ENCODE measurements at places on chromosomes 11 and 22.

GRCh38 chr11:130624971-130625544, 176.6 kb downstream of the ADAMTS15 start:
- no peak for DNase-seq

DNA sequence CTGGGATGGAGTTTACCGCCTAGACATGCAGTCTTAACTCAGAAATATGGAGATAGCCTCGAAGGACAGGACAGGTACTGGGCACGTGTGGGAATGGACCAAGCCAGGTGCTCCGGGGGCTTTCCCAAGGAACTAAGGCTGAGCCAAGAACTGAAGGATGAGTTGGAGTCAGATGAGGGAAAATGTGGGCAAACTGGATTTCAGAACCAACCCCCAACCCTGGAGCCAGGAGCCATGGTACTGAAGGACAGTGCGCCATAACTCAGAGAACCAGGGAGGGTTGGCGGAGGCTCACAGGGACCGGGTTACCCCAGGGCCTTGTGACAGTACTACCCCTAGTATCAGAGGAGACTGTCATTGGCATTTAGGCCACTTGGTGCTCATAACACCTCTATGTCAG, 2.5 kb upstream of the MIF start:
- no peak for DNase-seq

DNA sequence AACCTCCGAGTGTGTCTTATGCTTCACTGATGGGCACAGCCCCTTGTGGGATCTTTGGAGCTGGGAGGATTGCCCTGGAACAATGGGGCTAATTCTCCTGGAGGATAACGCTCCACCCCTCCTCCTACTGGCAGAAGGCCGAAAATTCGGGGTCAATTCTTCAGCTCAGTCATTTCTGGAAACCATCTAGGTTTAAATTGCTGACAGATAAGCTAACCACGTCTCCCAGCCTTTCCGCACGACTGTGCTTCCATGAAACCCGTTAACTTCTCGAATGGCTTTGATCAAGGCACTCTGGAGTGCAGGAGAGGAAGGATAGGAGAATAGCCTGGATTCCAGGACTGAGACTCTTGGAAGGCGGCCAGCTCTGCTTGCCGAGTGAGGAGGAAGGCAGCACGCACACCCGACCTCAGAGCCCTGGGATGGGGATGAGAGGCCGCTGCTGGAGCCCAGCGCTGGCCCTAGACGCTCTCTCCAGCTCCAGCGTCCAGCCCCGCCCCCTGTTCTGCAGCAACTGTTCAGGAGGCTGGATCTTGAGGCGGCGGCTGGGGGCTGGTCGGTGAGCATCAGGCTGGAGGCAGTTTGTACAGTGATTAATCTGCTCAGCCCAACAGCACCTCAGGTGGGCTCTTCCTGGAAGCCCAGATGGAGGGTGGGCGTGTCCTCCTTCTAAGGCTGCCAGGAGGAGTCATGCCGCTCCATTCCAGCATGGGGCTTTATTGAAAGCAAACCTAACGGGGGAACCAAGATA, 176.7 kb upstream of the NCAM1 start:
- no peak for DNase-seq

DNA sequence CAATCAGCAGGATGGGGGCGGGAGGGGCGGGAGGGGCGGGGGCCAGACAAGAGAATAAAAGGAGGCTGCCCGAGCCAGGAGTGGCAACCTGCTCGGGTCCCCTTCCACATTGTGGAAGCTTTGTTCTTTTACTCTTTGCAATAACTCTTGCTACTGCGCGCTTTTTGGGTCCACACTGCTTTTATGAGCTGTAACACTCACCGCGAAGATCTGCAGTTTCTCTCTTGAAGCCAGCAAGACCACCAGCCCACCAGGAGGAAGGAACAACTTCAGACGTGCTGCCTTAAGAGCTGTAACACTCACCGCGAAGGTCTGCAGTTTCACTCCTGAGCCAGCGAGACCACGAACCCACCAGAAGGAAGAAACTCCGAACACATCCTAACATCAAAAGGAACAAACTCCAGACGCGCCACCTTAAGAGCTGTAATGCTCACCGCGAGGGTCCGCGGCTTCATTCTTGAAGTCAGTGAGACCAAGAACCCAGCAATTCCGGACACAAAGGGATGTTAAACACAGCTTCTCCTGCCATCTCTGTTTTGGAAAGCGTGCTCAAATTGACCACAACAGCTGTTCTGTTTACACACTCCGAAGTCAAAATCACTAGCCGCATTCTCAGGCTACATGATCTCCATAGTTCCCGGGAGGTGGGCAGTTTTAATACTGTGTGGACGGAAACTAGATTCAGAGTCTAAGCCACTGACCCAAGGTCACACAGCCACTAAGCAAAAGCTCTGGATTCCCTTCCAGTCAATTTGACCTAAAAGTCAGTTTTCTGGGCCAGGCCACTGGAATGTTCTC, 11.9 kb downstream of the PLAAT2 start:
- no peak for DNase-seq

DNA sequence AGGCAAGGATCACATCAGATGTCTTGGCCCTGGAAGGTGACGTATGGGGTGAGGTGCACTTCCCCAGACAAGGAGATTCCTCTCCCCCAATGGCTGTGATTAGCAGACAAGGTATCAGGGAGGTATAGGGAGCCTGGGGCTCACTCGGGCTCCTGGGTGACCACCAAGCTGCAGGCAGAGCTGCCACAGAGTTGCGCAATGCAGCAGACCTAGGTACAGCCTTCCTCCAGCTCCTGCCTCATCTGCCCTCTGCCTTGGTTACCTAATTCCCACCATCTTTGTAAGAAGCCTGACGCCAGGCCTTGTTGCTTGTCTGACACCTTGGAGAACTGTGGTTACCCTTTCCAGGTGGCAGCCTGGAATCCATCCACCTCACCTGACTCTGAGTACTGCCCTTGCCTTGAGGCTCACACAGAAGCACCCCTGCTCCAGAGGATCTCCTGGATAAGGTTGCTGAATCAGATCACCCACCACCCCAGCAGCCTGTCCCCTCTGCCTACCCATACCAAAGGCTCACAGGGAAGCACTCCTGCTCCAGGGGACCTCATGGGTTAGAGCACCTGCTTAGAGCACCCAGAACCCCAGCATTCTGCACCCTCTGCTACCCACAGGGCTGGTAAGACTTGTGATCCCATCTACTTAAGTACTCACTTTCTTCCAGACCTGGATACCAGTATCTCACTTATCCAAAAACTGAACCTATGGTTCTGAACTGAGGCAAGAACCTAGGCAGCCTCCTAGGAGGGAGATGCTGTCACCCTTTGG, 40.4 kb downstream of the GAB4 start:
- DNase-seq, result no peak

GRCh38 chr22:27730641-27731433, 70.7 kb downstream of the MN1 start:
- no peak for DNase-seq

- no peak for DNase-seq
Measured at GRCh38 chr11:12235553-12235946, 125.2 kb downstream of the MICAL2 start.

DNA sequence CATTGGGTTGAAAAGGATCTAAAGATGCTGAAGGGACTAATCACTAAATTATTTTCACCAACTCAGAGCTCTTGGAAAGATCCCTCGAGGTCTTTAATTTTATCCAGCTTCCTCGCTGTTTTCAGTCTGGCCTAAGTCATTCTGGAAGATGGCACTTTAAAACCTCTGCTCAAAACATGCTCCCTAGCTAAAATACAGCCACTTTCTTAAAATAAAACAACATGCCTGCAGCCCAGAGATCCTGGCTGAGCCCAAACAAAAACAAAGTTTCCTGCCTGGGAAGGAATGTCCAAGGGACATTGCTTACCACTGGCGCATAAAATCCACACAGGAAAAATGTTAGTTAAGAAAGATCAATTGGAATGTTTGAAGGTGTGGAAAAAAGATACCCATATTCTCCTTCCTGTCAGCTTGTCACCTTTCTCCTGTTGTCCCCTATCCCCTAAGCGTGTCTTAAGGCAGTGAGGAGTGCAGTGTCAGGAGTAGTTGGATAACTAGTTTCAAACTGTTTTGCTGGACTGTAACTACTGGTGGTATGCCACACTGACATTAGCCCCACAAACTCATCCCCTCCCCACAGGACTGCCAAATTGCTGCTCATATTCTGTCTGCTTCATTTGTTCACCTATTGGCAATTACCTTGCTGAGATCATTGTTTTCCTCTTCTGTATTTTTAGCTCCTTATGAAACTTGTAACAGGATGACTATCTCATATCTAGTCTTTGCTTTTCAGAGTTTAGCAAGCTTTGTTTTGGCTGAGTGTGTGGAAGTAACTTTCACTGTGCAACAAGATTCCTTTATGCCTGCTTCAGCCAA, 108.3 kb upstream of the SESN3 start:
- DNase-seq, result no peak

DNA sequence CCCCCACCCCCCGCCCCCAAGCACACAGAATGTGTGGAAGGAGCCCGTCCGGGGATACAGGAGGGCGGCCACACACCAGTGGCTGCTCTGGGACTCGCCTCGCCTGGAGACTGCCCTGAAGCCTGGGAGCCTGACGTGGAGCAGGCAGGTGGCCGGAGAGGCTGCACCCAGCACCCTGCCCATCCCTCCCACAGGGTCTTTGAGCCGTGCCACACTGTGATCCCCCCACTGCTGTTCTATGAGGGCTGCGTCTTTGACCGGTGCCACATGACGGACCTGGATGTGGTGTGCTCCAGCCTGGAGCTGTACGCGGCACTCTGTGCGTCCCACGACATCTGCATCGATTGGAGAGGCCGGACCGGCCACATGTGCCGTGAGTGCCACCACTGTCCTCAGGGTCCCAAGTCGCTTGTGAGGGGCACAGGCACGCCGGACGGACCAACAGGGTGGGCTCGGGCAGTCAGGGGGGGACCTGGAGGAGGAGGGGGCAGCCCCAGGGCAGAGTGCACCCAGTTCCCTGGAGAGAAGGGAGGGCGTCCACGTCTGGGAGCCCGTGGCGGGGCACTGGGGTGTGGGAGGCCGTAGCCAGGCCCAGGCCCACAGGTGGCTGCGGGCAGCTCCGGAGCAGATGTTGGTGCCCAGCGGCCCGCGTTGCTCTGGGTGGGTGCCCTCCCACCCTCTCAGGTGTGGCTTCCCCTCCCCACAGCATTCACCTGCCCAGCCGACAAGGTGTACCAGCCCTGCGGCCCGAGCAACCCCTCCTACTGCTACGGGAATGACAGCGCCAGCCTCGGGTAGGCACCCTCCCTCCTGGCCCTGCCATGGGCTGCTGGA, 27.0 kb upstream of the MUC5B start:
- no peak for DNase-seq

DNA sequence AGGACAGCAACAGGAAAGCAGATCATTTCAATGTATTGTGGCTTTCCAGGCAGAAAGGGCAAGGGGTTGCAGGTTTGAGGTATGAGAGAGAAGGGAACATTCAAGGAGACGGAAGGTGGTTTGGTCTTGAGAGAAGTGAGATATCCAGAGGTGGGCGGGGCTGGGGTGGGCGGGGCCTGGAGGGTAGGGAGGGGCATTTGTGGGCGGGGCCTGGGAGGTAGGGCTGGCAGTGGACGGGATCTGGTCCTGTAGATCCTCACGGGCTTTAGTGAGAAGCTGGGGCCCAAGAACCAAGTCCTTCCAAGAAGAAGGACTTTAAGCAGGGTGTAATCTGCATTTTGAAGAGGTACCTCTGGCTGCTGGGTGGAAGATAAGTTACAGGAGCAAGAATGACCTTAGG, 199.2 kb downstream of the MN1 start:
- no peak for DNase-seq

GRCh38 chr22:49513358-49513851, 314.3 kb downstream of the BRD1 start:
- DNase-seq, result no peak

DNA sequence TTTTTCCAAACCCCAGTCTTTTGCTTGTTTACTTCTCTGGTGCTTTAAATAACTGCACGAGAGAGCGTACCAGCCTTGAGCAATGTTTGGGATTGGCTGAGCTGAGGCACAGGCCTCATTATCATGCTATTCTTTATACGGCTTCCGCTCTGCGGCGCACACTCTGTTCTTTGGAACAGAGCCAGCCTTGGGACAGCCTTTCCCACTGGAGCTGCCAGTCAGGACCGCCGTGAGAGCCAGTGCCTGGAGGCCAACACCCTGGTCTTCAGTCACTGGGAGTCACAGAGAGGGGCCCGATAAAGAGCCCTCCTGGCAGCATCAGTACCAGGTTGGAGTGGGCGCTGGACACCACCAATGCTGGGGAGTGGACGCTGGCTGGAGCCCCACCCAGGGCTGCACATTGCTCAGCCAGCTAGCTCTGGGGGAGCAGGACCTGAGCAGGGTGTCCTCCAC, 125.6 kb downstream of the BCR start:
- peak; percentile 23 for DNase-seq

GRCh38 chr11:111623527-111624030, 21.3 kb downstream of the SIK2 start:
- DNase-seq, result no peak

- no peak for DNase-seq
Measured at GRCh38 chr11:119236490-119236889, 30.4 kb downstream of the CBL start.

GRCh38 chr11:13834463-13834862, 128.1 kb upstream of the SPON1 start:
- DNase-seq, result no peak

DNA sequence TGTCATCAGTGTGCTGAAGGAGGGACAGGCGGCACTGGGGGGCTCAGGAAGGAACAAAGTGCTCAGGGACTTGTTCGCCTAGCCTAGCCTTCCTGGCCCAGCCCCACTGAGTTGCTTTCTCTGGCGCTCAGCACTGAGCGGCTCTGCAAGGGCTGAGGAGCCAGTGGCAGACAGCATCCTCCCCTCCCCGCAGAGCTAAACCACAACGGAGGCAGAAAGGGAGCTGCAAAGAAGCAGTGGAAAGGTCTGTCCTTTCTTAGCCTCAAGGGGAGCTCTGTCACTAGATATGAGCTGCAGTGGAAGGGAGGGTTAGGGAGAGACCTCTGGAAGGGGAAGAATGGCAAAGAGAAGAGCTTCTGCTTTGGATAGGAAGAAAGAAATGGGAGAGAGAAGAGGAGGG, 89.7 kb upstream of the PHOX2A start:
- DNase-seq, result no peak

- no peak for DNase-seq
Measured at GRCh38 chr11:13109616-13110015, 100.5 kb downstream of the RASSF10 start.

DNA sequence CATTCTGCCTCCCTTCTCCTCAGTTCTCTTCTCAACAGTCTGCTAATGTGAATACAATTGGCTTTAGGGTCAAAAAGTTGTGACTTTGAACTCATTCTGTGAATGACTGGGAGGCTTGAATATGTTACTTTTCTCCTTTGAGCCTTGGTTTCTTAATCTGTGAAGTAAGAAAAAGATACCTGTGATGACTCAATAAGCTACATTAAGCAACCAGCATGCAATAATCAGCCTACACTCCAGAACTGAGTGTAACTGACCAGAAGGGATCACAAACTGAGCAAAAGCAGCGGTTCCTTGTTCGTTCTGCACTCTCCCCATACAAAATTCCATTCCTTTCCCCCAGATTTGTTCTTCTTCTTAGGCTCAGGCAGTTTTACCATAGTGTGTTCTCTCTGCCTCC, 23.4 kb downstream of the ZNF202 start:
- DNase-seq, result no peak

DNA sequence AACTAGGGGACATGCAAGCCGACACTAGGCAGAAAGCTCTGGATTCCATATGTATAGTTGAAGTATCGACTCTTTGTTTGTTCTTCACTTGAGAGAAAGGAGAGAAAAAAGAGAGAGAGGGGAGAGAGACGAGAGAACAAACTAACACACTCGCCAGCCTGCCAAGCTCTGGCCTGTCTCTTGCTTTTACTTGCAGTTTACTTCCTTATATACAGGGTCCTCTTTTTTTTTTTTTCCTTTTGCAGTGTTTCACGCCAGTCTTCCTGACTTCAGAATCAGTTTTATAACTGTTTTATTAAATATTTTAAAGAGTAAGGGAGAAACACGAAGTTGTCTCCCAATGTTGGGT, 19.9 kb downstream of the TEAD1 start:
- no peak for DNase-seq

GRCh38 chr11:113242767-113243397, 71.5 kb upstream of the TTC12 start:
- DNase-seq, result no peak
